Right renal pelvis (tissue), 4 donors: ENCODE measurements at places on chromosomes 4 and X.

DNA sequence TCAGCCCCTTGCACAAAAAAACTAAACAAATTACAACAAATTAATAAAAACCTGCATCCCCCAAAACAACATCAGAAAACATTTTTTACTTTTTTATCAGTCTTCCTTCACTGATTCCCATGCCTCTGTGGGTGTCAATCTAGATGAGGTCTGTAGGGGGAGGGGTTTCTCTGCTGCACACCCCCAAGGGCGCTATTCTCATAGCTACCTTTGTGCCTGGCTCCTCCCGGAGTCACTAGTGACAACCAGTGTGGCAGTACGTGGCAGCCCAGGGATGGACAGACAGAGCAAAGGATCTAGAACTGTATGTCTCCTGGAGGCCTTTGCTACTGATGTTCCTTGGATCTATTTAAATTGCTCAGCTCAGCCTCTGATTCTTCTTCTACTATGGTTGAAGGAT, 228.1 kb upstream of the ANXA3 start:
- no peak for DNase-seq

DNA sequence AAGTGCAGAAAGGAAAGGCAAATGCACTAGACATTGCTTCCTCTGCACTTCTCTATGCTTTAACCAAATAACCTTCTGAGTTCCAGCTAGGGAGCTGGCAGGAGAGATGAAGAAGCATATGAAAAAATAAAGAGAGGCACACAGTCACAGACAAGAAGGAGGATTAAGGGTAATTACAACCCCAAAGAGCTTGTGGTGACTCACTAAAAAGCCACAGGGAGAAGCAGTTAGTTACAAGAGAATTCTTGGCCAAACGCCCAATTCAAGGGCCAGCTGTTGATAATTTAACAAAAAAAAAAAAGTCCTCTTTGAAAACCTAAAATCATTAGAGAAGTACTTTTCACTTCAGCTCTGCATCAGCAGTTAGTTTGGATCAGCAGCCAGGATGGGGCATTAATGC, 478.0 kb downstream of the KCNIP4 start:
- no peak for DNase-seq

GRCh38 chrX:154027022-154027402, 7.3 kb upstream of the IRAK1 start:
- DNase-seq, result no peak

- no peak for DNase-seq
Observed at GRCh38 chr4:14568351-14568750, 433.9 kb upstream of the CPEB2 start.

DNA sequence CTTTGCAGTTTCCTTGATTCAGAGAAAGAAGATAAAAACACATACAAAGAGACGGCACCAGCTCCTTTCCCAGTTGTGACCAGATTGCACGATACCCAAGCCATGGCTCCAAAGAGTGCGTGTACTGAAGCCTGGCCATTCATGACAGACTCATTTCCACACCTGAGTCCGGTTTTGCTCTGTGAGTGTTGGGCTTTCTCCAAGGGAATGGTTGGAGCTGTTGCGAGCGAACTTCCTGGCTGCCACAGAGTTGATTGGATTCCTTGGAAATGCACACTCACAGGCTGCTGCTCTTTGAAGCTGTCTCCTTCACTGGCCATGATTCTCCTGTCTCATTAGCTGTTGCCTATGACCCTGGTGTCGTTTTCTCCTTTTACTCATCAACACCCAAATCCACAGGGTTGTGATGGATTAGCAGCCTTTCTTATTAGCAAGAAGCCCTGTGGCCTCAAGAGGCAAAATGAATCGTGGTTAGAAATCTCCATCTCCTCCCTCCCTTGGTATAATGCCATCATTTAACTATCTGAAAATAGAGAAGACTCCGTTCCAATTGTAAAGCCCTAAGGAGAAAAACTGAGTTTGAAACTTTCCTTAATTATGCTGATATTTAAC, 43.9 kb upstream of the BBS12 start:
- no peak for DNase-seq

DNA sequence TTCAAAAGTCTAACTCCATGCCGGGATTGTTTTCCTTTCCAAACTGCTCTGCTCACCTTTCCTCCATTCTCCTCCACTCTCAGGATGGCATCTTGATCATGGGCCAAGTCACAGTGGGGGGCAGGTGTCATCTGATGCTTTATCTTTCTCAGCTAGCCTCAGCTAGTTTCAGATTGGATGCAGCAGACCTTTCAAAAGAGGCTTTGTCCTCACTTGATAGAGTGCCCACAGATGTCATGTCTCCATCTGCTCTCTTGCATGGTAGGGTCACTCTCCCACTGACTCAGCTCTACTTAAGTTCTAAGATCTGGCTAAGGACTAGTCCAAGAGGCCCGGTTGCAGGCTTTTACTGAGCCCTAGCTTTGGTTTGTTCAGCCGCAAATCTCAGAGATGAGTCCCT, 341.8 kb upstream of the GALNT7 start:
- no peak for DNase-seq

DNA sequence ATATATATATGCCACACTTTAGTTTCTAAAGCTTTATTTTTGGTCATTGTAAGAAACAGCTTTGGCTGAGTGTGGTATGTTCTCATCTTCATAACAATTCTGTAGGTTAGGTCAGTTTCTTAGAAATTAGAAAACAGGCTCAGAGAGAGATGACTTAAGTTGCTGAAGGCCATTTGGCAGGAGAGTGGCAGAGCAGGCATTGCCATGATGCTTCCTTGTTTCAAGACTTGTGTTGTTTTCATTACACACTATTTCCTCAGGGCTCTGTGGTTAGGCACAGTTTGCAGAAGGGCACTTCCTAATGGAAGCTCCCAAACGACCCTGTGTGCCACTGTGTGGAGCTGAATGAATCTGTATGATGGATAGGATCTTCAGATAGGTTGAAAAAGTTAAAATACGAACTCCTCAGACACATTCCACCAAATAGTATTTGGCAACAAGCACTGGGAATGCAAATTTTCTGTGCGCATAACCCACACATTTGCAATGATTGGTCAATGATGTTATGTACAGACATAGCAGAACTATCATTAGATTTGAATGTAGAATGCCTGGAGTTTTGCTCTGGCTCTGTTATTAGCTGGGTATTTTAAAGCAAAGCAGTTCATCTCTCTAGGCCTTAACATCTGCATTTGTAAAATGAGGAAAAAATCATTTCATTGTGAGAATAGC, 274.3 kb upstream of the HS3ST1 start:
- no peak for DNase-seq

DNA sequence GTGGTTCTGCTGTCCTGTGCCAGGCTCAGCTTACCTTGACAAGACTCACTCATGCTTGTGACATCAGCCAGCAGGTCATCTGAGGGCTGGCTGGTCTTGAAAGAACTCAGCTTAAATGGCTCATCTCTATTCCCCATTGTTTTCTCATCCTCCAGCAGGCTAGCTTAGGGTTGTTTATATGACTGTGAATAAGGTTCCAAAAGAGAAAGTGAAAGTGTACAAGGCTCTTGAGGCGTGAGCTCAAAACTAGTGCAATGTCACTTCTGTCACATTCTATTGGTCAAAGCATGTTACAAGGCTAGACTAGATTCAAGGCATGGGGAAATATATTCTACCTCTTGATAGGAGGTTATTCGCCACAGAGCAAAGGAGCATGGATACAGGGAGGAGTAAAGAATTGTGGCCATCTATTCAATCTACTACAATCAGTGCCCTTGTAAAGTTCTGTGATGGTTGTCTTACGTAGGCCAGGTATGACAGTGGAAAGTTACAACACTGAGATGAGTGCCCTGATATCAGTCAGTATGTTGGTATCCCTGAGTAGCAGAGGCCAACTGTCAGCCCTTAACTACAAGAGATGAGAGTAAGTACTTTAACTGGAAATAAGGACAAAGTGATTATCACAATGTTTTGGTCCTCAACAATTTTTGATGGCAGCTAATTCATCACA, 19.8 kb upstream of the TMLHE start:
- DNase-seq, result no peak

GRCh38 chr4:16411501-16412085, 185.3 kb upstream of the TAPT1 start:
- DNase-seq, result no peak
